Activated CD4-positive, alpha-beta T cell treated with anti-CD3 and anti-CD28 coated beads for 36 hours (primary cell): ENCODE measurements at places on chromosomes 4 and X.

DNA sequence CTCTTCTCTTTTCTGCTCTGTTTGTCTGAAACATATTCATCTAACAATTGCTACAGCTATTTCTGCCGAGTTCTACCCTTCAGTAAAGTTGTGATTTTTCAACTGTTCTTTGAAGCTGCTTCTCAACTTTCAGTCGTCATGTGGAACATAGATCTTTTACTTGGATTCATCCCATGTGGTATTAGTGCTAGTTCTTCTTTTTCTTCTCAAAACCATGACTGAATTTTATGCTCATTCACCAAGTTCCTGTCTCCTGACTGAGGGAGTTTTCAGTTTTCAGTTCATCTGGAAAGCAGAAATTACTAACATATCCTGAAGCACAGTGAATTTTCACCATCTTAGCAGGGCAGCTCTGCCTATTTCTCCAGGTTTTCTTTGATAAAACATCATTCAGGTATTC, 12.1 kb downstream of the ACSL4 start:
- DNase-seq: no peak

GRCh38 chr4:87109121-87109520, 111.3 kb downstream of the KLHL8 start:
- no peak for DNase-seq

DNA sequence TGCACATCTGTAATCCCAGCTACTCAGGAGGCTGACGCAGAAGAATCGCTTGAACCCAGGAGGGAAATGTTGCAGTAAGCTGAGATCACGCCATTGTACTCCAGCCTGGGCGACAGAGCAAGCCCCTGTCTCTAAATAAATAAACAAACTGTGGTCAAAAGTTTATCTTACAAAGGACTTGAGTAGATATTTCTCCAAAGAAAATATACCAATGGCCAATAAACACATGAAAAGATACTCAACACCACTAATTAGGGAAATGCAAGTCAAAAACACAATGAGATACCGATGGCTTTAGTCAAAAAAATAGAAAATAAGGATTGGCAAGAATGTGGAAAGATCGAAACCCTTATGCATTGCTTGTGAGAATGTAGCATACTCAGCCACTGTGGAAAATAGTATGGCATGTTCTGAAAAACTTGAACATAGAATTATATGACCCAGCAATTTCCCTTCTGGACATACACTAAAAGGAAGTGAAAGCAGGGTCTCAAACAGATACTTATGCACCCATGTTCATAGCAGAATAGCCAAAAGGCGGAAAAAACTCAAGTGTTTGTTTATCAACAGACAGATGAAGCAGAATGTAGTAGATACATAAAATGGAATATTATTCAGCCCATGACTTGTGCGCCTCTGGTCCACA, 2.0 kb upstream of the CFAP97 start:
- DNase-seq: no peak

DNA sequence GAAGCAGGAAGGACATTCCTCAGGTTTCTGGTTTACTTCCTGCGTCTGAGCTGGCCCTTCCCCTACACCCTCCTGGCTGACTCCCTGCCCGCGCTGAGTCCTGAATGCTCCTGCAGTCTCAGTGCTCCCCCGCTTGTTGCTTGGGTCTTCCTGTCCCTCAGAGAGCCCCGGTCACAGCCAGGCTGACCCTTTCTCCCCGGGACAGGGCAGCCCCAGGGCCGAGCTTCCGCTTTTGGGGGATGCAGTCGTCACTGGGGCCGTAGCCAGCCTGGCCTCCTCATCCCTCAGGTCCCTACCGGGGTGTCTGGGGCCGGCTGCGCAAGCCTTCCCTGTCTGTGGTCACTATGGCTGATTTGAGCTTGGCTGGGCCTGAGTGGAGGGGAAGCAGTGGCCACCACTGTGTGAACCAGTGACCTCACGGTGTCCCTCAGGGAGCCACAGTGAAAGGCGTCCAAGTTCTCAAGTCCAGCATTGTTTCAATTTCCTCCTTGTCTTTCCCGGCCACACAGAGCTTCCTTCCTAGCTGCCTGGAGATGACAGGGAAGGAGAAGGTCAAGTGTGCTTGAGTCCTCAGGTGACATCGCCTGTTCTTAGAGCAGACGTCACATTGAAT, 34.1 kb upstream of the ASMTL start:
- no peak for DNase-seq
